ENCODE measurements at places on chromosomes 16 and 17.

DNA sequence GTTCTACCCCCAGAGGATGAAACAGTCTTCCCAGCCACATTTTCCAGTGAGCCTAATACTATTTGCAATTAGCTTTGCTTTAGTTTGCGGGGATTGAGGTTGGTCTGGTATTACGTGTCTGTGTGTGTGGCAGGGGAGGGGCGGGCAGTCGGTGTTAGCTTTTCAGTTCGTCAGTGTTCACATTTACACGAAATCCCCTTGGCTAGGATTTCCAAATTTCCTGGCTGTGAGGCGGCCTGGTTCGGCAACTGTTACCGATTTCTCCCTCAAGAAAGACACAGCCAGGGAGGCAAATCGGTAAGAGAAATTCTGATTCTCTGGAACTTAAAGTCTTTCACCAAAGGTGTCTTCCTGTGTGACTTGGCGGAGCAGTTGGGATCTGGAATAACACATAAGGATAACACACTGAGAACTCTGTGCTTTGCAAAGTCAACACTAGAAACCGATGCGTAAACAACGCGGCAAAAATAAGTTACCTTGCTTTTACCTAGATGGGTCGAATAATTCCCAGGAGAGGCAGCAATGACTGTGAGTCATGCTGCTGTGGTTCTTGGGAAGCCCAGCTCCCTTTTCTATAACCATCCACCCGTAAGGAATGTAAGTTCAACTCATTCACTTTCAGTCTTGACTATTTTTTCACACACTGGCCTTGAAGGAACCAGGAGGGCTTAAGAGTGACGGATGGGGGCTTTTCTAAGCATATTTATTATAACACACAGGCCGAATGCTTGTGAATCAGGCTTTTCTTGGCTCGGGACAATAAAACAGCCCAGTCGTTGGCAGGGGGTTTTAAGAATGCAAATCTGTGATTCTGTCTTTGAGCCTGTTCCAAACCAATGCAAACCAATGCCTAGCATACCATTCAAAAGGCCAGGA, 24.2 kb downstream of the GPRC5B start:
- no peak for DNase-seq

DNA sequence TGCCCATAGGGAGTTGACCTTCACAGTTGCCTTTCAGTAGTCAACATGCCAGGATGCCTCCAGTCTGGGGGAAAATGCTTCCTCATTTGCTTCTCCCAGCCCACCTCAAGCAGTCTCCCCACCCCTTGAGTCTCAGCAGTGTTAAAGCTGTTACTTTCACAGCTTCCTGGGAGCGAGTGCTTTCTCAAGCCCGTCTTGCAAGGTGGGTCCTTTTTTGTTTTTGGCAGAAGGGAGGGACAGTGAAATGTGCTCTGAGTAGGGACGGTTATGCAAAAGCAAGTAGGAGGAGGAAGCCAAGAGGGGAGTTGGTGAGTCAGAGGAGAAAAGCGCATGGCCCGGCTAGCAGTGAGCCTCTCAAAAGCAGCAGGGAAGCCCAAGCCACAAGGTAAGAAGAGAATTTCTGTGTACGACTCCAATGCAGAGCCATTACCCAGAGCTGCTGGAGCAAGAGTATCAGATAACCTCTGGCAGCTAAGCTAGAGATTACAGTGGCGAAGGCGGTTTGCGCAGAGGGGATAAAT, at the start of gene CHST4:
TSS of gene CHST4 (plus strand) at position 316 of the 521 bp plus-strand sequence. CDS start 10,252 bp downstream, outside the sequence.
- no peak for DNase-seq

- DNase-seq, result no peak
Observed at GRCh38 chr17:57954397-57955182, 622 bp downstream of the CUEDC1 start.

DNA sequence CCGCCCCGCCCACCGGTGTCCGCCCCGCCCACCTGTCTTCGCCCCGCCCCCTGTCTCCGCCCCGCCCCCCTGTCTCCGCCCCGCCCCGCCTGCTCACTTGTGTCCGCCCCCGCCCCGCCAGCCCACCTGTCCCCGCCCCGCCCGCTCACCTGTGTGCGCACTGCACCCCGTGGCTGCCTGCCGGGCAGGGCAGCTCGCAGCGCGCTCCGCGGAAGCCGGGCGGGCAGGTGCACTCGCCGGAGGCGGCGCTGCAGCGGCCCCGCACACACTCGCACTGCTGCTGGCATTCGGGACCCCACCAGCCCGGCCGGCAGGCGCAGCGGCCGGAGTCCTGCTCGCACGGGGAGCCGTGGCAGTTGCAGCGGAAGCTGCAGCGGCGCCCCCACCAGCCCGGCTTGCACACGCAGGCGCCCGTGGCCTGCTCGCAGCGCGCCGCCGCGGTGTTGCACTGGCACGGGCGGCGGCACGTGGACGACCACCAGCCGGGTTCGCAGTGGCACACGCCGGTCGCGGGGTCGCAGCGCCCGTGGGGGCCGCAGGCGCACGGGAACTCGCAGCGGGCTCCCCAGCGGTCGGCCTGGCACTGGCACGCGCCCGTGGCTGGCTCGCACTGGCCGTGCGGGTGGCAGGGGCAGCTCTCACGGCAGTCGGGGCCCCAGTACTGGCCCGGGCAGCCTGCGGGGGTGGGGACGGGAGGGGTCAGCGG, 2.1 kb downstream of the SCARF1 start:
- peak; percentile 47 for DNase-seq

DNA sequence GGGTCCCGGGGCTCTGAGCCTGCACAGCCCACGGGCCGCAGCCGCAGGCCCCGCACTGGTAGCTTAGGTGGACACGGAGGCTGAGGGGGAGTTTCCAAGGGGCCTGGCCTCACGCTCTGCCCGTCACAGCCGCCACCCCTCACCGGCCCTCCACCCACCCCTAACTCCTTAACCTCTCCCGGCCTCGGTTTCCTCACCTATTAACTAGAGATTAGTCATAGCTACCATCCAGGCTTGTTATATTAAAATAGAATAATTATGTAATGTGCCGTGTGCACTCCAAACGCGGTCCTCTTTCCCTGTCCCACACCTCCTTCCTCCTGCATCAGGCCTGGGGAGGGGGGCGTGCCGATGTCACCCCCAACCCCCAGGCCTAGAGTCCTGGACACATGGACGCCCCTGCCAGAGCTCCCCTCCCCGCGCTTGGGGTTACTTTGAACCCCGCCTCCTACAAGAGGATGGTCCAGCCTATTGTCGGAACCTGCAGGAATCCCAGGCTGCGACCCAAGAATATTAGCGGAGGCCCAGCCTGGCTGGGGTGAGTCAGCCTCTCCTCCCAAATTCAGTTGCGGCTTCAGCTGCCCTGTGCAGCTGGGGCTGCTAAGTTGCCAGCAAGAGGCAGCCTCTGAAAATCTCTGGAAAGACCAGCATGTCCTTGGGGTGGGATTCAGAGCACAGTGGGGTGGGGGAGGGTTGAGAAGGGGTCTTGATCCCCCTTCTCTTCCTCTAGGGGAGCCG, 17.3 kb downstream of the SOCS3 start:
- DNase-seq, result no peak

- peak; percentile 5 for DNase-seq
Observed at GRCh38 chr17:60641810-60642220, 35.8 kb upstream of the BCAS3 start.

GRCh38 chr16:26913851-26914250, 152.9 kb upstream of the C16orf82 start:
- no peak for DNase-seq

DNA sequence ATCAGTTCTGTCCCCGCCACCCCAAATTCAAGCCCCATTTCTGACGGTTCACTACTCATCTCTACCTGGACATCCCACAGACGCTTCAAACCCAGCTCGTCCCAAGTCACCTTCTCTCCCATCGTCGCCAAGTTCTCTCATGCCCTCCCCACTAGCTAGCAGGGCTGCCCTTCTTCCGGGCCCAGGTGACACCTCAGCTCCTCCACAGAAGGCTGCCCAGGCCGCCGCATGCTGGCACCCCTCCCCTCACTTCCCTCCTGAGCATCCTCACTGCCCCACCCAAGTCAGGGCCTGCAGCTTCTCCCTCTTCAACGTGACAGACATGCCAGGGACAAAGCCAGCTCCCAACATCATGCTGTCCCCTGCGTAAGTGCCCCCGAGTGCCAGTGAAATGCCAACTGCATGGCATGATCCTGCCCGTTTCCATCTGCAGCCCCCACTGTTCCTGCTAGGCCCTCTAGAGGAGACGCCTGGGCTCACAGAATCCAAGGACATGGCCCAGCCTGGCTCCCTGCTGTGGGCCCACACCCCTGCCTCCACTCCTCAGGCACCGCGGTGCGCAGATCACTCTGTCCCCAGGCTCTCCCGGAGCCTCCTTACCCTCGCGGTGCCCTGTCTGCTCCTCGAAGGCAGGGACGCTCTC, 5.9 kb downstream of the CYB561 start:
- DNase-seq, result peak; percentile 17

- DNase-seq, result no peak
Observed at GRCh38 chr17:2253362-2253761, 50.2 kb downstream of the SMG6 start.

GRCh38 chr16:85619101-85619891, 6.2 kb downstream of the GSE1 start:
- DNase-seq, result no peak

GRCh38 chr16:17380613-17381012, 90.1 kb downstream of the XYLT1 start:
- DNase-seq, result no peak

DNA sequence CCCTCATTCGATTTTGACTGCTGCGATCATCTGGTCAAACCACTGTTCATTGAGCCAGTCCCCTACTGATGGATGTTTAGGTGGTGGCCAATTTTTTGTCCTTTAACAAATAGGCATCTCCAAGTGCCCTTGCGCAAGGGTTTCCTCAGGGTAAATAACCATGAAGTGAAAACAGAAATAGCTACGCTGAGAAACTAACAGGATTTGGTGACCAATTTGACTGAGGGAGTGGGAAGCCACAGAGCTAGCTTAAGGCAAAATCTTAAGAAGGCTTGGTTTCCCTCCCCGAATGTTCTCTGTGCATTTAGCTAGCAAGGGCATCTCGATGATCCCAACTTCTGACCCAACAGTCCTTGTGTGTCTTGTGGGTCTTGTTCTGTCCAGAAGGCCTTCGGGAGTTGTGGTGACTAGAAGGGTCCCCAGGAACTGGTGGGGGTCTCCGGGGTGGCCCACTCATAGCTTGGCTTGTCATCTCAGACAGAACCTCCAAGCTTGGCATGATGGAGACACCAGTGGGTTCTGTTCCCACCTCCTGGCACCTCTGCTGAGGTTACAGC, 117.2 kb downstream of the SOCS1 start:
- no peak for DNase-seq

- DNase-seq, result no peak
Observed at GRCh38 chr16:3606441-3606840, 5.0 kb downstream of the SLX4 start.

GRCh38 chr17:28282596-28282995, 36.4 kb upstream of the TMEM97 start:
- DNase-seq, result no peak

GRCh38 chr17:68886401-68886800, 68.8 kb downstream of the ABCA8 start:
- no peak for DNase-seq

DNA sequence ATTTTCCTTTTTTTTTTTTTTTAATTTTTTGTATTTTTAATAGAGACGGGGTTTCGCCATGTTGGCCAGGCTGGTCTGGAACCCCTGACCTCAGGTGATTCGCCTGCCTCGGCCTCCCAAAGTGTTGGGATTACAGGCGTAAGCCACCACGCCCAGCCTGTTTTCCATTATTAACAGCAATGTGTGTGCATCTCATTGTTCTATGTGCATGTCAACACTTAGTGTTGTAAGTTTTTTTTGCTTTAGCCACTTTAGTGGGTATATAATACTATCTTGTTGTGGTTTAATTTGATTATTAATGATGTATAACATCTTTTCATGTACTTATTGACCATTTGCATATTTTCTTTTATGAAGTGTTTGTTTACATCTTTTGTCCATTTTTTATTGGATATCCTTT, 32.8 kb upstream of the BHLHA9 start:
- DNase-seq, result no peak

DNA sequence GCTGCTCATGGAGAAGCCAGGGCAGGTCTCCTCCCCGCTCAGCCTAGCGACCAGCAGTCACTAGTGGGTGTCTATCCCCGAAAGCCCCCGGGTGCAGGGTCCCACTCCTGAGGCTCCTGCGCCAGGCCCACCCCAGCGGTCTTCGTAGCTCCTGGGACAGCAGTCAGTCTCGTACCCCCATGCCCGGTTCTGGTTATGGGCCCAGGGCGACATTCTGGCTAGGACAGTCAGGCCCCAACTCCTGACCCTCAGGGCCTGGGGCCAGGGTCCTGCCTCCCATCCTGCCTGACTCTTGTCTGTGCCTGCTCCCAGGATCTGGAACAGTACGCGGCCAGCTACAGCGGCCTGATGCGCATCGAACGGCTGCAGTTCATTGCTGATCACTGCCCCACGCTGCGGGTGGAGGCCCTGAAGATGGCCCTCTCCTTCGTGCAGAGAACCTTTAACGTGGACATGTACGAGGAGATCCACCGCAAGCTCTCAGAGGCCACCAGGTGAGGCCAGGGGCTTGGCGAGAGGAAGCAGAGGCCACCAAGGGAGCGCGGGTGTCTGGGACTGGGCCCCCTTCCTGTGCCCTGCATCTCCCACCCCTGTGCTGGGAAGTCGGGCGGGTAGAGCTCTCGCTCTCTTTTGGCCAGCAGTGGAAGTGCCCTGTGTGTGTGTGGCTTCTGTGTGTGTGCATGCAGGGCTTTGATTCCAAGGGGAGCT, 2.0 kb downstream of the GPS1 start:
- DNase-seq, result no peak

GRCh38 chr17:31858642-31859486, at the start of gene COPRS:
COPRS (minus strand) TSS chr17:31859244; CDS start chr17:31859199, 45 bp downstream.
- DNase-seq, result peak; percentile 74

- DNase-seq, result no peak
Observed at GRCh38 chr17:13510062-13510461, 91.7 kb downstream of the HS3ST3A1 start.

DNA sequence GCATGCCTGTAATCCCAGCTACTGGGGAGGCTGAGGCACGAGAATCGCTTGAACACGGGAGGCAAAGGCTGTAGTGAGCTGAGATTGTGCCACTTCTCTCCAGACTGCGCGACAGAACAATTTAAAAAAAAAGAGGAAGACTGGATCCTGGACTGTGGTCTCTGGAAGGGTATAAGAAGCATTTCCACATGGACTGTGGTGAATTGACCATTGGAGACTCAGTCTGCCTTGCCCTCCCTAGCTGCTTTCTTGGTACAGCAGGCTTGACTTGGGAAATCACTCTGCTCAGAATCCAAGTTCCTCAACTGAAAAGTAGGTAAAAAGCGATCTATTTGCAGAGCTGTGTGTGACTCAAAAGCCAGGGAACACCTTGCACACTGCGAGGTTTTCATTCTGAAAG, 1.0 kb upstream of the MGRN1 start:
- DNase-seq, result no peak

DNA sequence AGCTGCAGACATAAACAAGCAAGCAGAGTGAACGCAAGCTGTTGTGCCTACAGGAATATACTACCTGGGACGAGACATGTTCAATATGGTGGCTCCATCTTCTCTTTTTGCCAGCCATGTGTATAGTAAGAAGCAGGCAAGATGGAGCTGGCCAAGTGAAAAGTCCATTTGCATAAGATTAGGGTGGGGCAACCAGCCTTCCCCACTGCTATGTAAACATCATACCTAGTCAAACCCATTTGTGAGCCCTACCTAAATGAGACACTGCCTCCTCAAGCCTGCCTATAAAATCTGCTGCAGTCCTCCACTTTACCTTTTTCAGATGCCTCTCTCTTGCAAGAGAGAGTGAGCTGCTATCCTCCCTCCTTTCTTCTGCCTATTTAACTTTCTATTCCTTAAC, 370.1 kb upstream of the PMFBP1 start:
- DNase-seq, result no peak

- DNase-seq, result no peak
Observed at GRCh38 chr16:81837312-81837751, 58.2 kb downstream of the PLCG2 start.

- DNase-seq, result peak; percentile 22
Observed at GRCh38 chr17:38604479-38605403, 1.0 kb downstream of the SRCIN1 start.

GRCh38 chr16:30342751-30343490, 12.2 kb downstream of the CD2BP2 start:
- DNase-seq, result no peak

Measured in activated CD4-positive, alpha-beta T cell treated with anti-CD3 and anti-CD28 coated beads, Interleukin-2, amount 50 U/mL, for 4 hours (primary cell).